ENCODE measurements at places on chromosomes 5 and 9.

- DNase-seq = peak; percentile 84
These were observed 20.1 kb downstream of the PCDHGC5 start for GRCh38 chr5:141508798-141509611.

GRCh38 chr9:18848657-18849056, 184.4 kb downstream of the SAXO1 start:
- no peak for DNase-seq

GRCh38 chr5:166412191-166412590, 1879.3 kb upstream of the WWC1 start:
- DNase-seq = no peak

- no peak for DNase-seq
These were observed 6.4 kb upstream of the ABLIM3 start for GRCh38 chr5:149134778-149135500.

- no peak for DNase-seq
These were observed 339.7 kb downstream of the RAB3C start for GRCh38 chr5:58922461-58923171.

DNA sequence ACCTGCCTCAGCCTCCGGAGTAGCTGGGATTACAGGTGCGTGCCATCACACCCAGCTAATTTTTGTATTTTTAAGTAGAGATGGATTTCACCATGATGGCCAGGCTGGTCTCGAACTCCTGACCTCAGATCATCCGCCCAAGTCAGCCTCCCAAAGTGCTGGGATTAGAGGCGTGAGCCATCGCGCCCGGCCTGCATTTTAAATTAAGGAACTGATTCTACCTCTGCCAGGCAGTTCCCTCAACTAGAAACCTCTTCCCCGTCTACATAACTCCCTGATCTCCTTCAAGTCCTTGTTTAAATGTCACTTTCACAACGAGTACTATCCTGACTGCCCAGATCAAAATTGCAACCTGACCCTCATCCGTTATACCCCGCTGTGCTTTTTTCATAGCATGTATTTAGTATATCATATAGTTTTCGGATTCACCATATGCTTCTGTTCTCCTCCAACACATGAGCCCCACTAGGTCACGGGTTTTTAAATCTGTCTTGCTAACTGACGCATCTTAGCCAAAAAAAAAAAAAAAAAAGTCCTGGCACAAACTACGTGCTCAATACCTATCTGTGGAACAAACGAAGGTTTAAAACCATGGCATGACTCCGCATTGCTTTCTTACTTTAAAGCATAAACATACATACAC, 858 bp upstream of the SOWAHA start:
- DNase-seq = no peak

GRCh38 chr5:163623986-163624385, 118.6 kb downstream of the MAT2B start:
- DNase-seq = no peak

DNA sequence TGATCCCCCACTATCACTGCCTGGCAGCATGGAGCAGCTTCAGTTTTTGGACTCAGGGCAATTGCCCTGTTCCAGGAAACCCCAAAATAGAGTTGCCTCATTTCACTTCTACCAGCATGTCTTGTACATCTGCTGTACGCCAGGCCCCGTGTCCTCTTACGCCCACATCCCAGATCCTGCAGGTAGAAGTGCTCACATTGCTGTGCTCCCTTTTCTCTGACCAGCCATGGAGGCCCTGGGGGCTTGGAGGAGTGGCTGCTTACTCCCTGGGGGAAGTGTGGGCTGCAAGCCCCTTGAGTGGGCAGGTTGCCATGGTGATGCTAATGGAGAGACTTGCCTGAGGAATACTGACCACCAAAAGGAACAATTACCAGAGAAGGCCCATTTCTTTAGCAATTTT, 55.6 kb upstream of the KCNIP1 start:
- no peak for DNase-seq

DNA sequence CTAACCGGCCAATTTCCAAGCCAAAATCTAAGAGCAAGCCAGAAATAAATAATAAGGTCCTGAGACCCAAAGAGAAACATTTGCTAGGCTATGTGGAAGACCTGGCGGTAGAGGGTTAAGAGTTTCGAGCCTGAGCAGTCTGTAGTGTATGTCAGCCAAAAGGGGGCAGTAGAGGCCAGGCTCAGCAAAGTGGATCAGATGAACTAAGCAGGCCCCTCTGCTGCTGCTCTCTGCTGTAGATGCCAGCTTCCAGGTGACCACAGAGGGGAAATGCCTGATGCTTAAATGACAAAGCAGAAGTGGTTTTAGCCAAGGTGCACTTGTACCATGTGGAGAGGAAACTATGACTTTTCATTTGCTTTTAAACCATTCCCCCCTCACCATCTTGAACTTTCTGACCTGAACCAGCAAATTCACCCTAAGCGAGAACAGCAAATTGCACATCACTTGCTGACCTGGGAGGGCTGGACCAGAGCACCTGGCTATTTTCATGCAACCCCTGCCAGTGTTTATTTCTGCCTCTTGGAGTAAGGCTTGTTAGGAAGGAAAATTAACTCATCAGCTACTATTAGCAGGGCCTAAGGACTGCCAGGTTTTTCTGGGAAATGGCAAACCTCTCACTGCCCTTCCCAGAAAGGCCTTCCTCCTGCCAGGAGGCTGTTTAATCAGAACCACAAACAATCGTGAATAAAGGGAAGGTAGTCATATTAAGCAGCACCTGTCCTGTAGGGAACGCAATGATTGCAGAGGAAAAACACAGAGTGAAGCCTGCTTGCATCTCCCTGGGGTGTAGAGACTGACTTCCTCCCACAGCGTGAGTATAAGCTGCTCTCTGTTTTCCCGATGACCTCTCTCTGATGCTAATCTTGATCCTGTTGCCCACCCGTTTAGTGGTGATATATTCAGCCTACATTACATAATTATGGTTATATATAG, 818.2 kb downstream of the TLR4 start:
- DNase-seq = peak; percentile 55

DNA sequence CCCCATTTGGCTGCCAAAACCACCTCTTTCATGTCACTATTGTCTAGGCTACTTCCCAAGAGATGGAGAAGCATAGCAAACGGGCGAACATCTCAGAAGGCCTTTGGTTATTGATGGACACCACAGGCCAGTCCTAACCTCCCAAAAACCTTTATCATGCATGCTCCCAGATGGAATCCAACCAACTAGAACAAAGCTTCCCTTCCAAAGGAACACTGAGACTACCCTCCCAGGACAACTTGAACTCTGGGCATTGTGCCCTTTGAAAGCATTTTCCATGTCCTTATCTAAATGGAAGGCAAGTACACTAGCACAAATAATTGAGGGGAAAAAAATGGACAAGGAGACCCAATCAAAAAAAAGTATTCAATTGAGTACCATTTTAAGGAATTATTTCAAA, 65.6 kb downstream of the SPOCK1 start:
- DNase-seq = no peak

DNA sequence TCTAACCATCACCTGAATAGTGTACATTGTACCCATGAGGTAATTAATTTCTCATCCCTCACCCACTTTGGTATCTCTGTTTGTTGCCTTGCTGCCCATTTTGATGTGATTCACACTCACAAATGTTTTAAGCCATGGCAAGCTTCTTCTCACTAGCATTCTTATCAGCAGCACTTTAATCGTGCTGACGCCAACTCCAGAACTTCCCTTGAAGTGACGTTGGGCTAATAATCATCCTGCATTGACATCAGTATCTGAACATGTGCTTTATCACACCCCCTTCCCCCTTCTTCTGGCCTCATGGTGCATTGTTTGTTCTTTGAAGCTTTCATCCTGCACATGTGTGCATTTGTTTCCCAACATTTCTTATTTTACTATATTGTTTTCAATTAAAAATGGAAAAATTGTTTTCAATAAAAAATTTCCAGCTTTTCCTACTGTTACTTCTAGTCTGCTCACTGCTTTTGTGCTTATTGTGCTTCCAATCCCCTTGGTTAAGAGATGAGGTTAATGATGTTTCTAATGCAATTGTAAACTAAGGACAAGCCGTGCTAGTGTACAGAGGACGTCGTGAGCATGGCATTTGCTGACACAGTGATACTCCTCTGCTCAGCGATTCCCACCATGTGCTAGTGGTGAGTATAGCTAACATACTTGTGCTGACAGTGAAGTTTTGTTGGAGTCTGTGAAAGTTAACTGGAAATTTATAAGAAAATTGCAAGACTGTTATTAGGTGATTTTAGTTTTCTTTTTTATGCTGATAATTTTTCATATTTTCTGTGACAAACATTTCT, 238.5 kb downstream of the KDM4C start:
- DNase-seq = no peak

DNA sequence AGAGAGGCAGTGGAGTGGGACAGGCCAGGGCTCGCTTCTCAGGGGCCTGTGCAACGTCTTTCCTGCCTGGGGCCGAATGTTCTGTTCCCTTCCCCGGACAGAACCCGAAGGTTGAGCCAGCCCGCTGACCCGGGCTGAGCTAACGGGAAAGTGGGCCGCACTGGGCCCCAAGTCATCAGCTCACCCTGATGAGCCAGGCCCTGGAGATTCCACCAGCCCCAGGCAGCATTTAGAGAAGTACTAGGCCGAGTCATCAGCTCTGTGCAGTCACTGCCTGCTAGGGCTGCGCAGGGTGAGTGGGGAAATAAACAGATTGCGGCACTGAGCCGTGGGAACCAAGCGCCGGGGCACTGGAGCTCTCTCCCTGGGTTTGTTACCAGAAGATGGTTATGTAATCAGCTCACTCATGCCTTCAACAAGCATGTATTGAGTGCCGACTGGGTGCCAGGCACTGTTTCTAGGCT, 29.1 kb upstream of the DUSP1 start:
- DNase-seq = no peak

- peak; percentile 56 for DNase-seq
These were observed 505 bp downstream of the SPTAN1 start for GRCh38 chr9:128552744-128553440.

DNA sequence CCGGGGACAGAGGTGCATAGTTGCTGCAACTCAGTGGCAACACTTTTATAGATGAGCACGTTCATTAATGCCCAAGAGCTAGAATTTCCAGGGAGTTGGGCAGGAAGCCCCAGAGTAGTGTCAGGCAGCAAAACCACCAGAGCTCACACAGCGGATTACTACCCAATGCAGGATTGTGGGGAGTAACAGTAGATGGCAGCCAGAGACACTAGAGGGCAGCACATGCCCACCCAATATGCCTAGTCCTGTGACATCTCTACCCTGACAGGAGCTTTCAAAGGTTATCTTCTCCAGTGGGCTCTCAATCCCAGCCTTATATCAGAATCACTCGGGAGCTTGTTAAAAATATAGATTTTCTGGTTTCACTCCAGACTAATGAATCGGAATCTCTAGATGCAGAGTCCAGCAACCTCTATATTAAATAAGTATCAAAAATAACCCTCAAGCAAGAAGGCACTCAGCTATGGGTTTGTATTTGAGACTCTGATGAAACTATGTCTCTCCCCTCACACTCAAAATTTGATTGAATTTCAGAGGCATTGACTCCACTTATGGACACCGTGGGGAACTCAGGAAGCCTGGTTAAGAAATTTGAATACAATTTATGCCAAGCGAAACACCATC, 58.4 kb upstream of the PHF24 start:
- peak; percentile 72 for DNase-seq

- no peak for DNase-seq
These were observed 40.0 kb downstream of the PSD2 start for GRCh38 chr5:139835656-139836055.
